ENCODE measurements at places on chromosomes 2 and 18. TPM values are rescaled to one million over a fixed set of nuclear protein-coding genes. Genes with fewer than 3 reads are reported as not detected.

DNA sequence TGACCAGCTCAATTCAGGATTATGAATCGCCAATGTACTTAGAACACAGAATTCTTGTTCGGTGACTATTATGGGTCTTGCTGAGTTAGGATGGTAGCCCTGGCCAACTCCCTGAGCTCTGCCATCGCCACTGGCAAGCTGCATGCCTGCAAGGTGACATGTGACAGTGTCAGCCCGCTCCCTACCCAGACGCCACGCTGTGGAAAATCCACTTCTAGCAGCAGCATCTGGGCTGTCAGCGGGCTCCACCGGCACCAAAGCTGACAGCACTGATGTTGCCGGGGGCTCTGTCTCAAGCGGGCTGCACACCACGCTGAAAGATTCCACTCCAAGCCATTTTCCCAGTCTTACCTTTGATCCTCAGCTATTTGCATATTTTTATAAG lies 100.7 kb downstream of the MYT1L start:
- no peak for DNase-seq

GRCh38 chr2:112259509-112260294 lies 4.9 kb upstream of the ZC3H8 start:
- DNase-seq: peak; percentile 79

DNA sequence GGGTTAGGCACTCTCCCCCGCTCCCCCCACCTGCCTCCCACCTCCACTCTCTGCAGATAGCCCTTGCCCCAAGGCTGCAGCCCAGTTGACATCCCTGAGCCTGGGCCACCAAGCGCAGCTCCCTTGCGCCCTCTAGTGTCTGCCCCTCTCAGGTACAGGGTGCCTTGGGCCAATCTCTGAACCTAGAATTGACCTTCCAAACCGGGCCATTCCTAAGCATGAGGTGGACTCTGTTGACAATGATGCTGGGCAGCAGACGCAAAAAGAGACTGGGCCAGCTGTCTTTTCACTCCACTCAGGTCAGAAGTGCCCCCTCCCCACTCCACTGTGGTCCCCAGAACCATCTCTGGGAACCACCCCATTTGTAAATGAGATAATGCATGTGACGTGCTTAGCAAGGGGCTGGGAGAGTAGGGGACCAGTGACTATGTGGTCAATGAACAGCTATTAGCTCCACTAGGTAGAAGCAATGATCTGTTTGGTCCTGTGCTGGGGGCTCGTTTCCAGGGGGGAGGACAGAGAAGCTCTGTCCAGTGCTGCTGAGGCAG lies 43.3 kb upstream of the PLB1 start:
- DNase-seq: peak; percentile 63

GRCh38 chr2:54770211-54770610 lies 46.7 kb downstream of the EML6 start:
- DNase-seq: peak; percentile 77

DNA sequence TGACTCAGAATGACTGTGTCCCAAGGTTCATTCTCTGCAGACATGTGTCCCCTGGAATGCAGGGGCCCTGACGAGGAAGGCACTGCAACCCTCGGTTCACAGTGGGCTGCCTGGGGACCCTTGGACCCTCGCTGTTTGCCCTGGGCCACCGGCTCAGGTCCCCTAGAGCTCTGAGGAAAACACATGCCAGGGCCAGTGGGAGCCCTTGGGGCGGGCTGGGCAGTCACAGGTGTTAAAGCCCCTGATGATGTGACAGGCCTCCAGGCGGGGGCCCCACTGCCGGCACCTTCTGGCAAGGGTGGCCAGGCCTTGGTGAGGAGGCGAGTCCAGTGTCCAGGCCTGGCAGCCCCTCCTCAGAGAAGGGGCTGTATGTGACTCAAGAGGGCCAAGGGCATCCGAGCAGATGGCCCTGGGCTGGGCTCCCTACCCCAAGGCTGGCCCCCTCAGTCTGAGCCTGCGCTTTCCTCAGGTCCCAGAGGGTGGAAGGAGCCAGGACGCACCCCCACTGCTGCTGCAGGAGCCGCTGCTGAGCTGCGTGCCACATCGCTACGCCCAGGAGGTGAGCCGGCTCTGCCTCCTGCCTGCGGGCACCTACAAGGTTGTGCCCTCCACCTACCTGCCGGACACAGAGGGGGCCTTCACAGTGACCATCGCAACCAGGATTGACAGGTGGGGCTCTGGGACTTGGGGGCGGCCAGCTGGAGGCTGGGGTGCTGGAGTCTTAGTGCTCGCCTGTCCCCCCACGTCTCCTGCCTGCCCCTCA lies 11.1 kb downstream of the CAPN10 start:
- DNase-seq: no peak

GRCh38 chr2:219112651-219113338 lies 47.8 kb downstream of the NHEJ1 start:
- DNase-seq: no peak

- DNase-seq: no peak
These were observed 5.6 kb downstream of the SNED1 start for GRCh38 chr2:241003830-241004564.

ZSWIM2 gene
- total RNA-seq: 0.16 TPM

GRCh38 chr2:73931531-73932500 lies 5.1 kb downstream of the DGUOK start:
- peak; percentile 56 for DNase-seq

DNA sequence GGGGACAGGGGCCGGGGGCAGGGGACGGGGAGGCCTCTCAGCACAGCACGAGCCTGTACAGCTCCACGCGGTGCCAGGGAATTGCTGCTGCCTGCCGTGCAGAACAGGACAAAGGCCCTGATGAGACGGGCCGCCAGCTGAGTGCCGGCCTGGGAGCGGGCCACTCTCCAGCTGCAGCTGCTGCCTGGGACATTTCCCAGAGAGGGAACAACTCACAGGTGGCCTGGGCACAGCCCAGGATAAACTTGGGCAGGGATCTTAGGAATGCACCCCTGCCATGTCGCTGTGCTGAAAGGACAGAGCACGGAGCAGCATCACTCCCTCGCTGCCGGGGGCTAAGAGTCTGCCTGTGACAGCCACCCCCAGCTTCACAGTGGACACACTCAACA lies 38.8 kb downstream of the CENPO start:
- DNase-seq: peak; percentile 84

DNA sequence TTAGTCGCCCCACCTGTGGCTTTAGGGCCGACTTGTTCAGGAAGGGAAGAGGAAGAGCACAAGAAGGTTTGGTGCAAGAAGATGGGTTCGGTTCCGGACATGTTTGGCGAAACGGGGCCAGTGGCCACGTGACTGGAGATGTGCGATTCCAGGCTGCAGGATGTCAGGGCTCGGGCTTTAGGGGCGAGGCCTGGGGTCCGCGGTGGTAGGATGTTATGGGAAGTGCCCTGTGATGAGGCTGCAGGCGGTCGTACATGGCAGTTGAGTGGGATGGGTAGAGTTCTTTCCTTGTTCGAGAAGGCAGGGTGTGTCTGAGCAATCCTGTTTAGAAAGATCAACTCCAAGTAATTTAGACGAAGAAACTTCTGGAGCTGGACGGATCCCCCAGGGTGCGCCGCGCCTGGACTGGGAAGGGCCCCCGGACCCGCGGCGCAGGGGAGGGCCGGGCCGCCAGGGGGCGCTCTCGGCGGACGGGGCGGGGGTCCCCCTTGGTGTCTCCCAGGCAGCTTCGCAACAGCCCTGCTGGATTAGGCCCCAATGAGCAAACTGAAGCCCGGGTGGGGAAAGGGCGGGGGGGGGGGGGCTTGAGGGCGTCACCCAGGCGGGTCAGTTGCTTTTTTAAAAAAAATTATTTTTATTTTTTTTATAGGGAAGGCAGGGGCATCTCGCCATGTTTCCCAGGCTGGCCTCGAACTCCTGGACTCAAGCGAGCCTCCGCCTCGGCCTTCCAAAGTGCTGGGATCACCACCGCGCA lies 17.2 kb upstream of the SDC1 start:
- DNase-seq: no peak

- DNase-seq: peak; percentile 64
These were observed 45.6 kb downstream of the ZNF519 start for GRCh38 chr18:14086458-14087231.

TNFRSF11A gene
- total RNA-seq: not detected

CTAGE1 gene
- total RNA-seq: not detected

DNA sequence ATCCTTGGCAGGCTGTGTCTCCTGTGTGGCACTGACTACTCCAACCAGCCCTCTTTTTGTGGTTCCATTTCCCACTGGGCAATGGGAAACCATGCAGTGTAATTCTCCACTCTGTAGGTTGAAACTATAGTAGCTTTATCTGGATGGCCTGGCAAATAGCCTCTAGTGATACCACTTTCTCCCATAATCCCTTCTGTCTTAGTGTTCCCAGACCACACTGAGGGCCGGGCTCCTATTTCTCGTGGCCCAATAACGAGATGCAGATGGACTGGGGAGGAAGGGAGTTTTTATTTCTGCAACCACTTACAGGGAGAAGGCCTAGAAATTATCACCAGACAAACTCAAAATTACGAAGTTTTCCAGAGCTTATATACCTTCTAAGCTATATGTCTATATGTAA lies 24.7 kb downstream of the SKA1 start:
- no peak for DNase-seq

GRCh38 chr2:235146871-235147565 lies 195.2 kb downstream of the SH3BP4 start:
- peak; percentile 26 for DNase-seq

WDPCP gene
- total RNA-seq: 5.5 TPM

DNA sequence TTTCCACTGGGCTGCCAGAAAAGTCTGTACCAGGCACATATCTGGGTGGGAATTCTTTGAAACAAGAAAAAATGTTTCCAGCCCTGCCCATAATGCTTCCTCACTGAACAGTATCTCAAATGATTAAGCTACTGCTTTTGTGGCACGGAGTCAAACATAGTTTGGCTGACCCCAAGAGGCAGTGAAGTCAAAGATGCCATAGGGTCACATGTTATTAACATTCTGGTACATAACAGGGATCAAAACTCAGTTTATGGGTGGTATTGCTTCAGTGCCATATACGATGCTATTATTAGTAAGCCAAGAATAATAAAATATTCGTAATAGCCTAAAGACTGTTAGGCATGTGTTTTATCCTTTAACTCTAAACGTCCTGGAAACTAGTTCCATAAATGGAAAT lies 112.4 kb downstream of the FEZ2 start:
- DNase-seq: peak; percentile 62

DNA sequence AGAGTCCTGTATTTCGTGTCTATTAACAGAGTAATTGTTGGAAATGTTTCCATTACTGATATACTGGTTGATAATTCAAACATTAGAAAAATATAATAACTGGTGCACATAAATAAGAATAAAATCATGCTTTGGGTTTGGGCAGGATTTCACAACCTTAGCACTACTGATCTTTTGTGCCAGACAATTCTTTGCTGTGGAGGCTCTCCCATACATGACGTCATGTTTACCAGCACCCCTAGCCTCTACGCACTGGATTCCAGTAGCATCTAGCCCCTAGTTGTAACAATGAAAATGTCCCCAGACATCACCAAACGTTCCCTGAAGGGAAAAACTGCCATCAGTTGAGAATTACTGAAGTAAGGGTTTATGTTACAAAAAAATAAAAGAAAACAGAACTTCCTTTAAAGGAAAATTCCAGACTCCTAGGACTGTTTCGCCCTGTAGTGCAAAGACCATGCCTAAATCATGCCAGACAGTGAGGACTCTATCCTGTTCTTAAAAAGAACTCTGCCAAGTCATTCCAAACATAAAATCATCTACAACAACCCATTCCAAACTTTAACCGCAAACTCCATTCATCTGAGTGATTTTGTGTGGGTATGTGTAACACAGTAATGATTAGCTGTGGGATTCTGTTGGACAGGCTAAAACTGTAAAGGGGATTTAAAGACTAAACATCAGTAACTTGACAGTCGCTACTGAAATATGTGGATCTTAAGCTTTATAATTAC lies 313.4 kb upstream of the CCDC68 start:
- DNase-seq: peak; percentile 72

TUBB8B gene
- not detected for total RNA-seq

ASB18 gene
- 0.24 TPM for total RNA-seq

DNA sequence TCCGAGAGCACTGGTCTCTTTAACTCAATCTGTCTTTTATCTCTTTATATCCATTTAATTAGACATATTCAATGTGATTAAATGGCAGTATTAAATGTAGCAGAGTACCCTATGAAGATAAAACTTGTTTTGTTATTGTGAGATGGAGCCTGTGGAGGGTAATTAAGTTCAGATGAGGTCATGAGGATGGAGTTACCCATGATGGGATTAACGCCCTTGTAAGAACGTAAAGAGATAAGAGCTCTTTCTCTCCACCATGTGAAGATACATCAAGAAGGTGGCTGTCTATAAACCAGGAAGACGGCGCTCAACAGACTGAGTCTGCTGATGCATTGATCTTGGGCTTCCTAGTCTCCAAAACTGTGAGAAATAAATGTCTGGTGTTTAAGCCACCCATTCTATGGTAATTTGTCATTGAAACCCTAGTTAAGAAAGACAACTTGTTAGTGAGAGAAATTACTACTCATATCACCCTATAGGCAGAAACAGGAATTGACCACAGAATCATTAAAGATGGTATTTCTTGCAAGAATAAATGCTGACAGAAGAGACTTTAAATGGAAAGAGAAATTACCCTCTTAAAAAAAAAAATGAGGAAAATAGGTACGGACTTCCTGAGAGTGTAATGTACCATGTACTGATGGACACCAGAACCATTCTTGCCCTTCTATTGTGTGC lies 738.7 kb upstream of the CHAC2 start:
- no peak for DNase-seq

PPP1CB gene
- total RNA-seq: 270 TPM

ATG4B gene
- total RNA-seq: 92.4 TPM

METAP1D gene
- 11.0 TPM for total RNA-seq

- DNase-seq: no peak
These were observed 664.4 kb downstream of the DSC3 start for GRCh38 chr18:30378097-30378496.
